ENCODE measurements at places on chromosomes 5 and 9.

- H3K36me3 ChIP-seq: peaks cover 10% of the 10 kb centered on the region
- H3K27ac ChIP-seq: no peak overlapping the region
- no peaks in the 10 kb centered on the region for H3K4me1 ChIP-seq
- no peak overlapping the region for H3K4me3 ChIP-seq
Measured at GRCh38 chr5:168989731-168990505, 311.0 kb downstream of the SLIT3 start.

DNA sequence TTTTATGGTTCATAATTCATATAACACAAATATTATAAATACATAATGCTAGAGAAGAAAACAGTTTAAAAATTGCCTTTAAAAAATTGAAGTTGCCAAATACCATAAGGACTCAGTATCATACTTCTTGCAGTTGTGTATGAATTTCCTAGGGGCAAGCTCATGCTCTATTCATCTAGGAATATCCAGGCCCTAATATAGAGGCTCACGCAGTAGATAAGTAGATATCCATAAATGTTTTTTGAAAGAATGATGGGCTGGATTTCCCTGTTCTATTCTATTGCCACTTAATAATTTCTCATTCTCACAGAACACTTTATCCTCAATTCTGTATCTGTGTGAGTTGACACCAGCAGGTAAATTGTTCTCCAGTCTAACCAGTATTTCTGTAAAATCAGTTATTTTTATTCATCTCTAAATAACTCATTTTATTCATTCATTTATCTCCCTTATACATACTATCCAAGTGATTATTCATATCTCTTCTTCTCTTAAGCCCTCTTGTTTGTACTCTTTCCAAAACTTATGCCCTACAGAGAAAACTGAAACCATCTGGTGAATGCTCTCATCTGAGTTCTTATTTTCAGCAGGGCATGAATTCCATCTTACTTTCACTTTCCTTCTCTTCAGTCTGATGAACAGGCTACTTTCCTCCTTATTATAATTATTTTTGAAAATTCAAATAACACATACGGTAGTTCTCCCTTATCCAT is 97.1 kb downstream of the SLC44A1 start:
- H3K27ac ChIP-seq: no peak overlapping the region
- H3K4me3 ChIP-seq: peak overlapping the region; percentile 55
- H3K36me3 ChIP-seq: peaks cover 40% of the 10 kb centered on the region
- H3K4me1 ChIP-seq: no peaks in the 10 kb centered on the region
- peak; percentile 52 for DNase-seq

GRCh38 chr5:431711-432050 is 11.3 kb upstream of the EXOC3 start:
- H3K4me1 ChIP-seq: peaks cover 35% of the 10 kb centered on the region
- H3K4me3 ChIP-seq: no peak overlapping the region
- no peak overlapping the region for H3K27ac ChIP-seq

GRCh38 chr5:56815658-56816545 is 553 bp downstream of the MAP3K1 start:
- no peaks in the 10 kb centered on the region for H3K36me3 ChIP-seq
- no peak overlapping the region for H3K27ac ChIP-seq
- peak; percentile 50 for DNase-seq

- peak; percentile 5 for DNase-seq
- H3K27me3 ChIP-seq: no peaks in the 10 kb centered on the region
- H3K36me3 ChIP-seq: no peaks in the 10 kb centered on the region
- peak overlapping the region; percentile 79 for H3K27ac ChIP-seq
- no peak overlapping the region for H3K4me3 ChIP-seq
- peaks cover 5% of the 10 kb centered on the region for H3K4me1 ChIP-seq
Measured at GRCh38 chr9:83154821-83155220, 91.9 kb upstream of the RASEF start.

GRCh38 chr5:647727-648126 is 35.6 kb downstream of the CEP72 start:
- no peak overlapping the region for H3K27ac ChIP-seq
- H3K27me3 ChIP-seq: no peaks in the 10 kb centered on the region
- no peaks in the 10 kb centered on the region for H3K4me1 ChIP-seq
- H3K36me3 ChIP-seq: peaks cover 59% of the 10 kb centered on the region

GRCh38 chr5:115641948-115642347 is 16.1 kb upstream of the TMED7 start:
- peaks cover 29% of the 10 kb centered on the region for H3K27me3 ChIP-seq
- no peak for DNase-seq
- no peaks in the 10 kb centered on the region for H3K4me1 ChIP-seq
- no peak overlapping the region for H3K27ac ChIP-seq
- no peaks in the 10 kb centered on the region for H3K36me3 ChIP-seq

DNA sequence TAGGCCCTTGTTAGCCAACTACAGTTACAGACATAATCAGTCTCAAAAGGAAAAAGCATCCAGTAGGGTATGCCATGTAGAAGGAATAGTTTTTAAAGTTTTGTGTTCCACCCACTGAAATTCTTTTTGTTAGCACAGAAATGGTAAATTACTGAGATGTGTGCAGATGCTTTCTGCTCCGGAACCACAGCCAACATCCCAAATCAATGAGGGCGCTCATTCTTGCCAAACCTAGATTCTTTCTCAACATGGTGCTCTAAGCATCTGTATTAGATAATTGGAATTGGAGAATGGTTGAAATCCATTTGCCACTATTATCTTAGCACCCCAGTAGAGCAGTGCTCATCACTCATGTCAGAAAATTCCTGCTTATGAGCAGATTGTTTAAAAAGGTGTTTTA is 127.8 kb downstream of the SEC61B start:
- H3K36me3 ChIP-seq: no peaks in the 10 kb centered on the region
- no peak for DNase-seq
- H3K4me3 ChIP-seq: no peak overlapping the region
- no peaks in the 10 kb centered on the region for H3K27me3 ChIP-seq
- no peak overlapping the region for H3K27ac ChIP-seq

DNA sequence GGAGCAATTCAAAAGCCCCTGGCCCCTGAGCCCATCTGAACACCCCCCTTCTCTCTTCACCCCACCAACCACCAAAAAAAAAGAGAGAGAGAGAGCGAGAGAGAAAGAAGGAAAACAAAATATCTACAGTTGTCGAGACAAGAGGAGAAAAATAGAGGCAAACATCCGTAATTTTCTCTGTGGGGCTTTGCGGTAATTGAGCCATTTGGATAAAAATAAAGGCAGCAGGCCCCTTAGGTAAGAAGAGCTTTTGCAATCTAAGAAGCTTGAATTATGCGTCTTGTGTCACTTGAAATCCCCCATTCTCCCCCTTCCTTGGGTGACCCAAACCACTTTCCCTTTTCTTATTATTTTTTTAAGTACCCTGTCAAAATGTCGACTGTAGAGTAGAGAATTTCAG is 35.5 kb upstream of the FUBP3 start:
- peaks cover 24% of the 10 kb centered on the region for H3K27me3 ChIP-seq
- H3K27ac ChIP-seq: no peak overlapping the region
- peaks cover 4% of the 10 kb centered on the region for H3K4me1 ChIP-seq
- H3K4me3 ChIP-seq: no peak overlapping the region

DNA sequence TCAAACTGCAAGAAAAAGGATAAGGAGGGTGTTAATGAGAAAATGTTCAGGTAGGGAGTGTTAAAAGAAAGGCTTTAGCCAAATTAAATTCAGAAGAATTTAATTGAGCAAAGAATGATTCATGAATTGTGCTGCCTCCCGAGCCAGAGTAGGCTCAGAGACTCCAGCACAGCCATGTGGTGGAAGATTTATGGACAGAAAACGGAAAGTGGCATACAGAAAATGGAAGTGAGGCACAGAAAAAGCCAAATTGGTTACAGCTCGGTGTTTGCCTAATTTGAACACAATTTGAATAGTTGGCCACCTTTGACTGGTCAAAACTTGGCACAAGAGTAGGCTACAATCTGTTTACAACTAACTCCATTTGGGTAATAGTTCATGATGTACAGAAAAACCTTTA is 9.6 kb upstream of the SLC30A5 start:
- no peak for DNase-seq
- H3K4me1 ChIP-seq: no peaks in the 10 kb centered on the region
- no peak overlapping the region for H3K4me3 ChIP-seq
- no peak overlapping the region for H3K27ac ChIP-seq
- no peaks in the 10 kb centered on the region for H3K27me3 ChIP-seq
- no peaks in the 10 kb centered on the region for H3K36me3 ChIP-seq

GRCh38 chr9:117104206-117104605 is 310.7 kb downstream of the ASTN2 start:
- no peak overlapping the region for H3K27ac ChIP-seq
- H3K27me3 ChIP-seq: no peaks in the 10 kb centered on the region
- no peak overlapping the region for H3K4me3 ChIP-seq

DNA sequence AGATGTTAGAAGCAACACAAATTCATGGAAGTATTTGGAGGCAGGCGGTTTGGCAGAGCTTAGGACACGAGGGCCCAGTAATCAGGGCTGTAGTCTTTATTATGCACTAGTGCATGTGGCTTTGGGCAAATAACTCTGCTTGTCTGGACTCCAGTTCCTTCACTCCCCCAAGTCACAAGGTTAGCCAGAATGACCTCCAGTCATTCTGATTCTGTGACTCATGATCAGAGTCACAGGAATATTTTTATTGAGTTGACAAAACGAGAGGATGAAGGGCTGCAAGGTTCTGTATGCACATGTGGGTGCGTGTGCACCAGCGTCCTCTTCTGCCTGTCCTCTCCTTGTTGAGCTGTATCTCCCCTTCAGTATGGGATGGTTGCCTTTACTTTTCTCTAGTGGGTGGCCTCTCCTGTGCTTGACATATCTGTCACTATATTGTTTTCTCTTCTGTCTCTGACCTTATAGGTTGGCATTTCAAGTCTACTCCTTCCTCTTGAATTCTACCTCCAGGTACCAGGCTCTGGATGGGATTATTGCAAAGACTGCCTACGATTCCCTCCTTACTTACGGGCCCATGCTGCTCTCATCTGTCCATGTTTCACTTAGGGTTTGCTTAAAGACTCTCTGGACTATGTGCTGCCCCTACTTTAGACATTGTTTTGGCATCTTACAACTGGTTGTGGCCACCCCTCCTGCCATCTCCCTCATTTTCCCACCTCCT is 94.6 kb downstream of the KDM4C start:
- H3K4me3 ChIP-seq: no peak overlapping the region
- peaks cover 7% of the 10 kb centered on the region for H3K4me1 ChIP-seq
- peaks cover 13% of the 10 kb centered on the region for H3K36me3 ChIP-seq
- no peak overlapping the region for H3K27ac ChIP-seq
- DNase-seq: peak; percentile 36

- H3K4me3 ChIP-seq: no peak overlapping the region
- H3K4me1 ChIP-seq: no peaks in the 10 kb centered on the region
- H3K36me3 ChIP-seq: no peaks in the 10 kb centered on the region
- no peaks in the 10 kb centered on the region for H3K27me3 ChIP-seq
Measured at GRCh38 chr5:133510634-133511262, 101.6 kb downstream of the FSTL4 start.

DNA sequence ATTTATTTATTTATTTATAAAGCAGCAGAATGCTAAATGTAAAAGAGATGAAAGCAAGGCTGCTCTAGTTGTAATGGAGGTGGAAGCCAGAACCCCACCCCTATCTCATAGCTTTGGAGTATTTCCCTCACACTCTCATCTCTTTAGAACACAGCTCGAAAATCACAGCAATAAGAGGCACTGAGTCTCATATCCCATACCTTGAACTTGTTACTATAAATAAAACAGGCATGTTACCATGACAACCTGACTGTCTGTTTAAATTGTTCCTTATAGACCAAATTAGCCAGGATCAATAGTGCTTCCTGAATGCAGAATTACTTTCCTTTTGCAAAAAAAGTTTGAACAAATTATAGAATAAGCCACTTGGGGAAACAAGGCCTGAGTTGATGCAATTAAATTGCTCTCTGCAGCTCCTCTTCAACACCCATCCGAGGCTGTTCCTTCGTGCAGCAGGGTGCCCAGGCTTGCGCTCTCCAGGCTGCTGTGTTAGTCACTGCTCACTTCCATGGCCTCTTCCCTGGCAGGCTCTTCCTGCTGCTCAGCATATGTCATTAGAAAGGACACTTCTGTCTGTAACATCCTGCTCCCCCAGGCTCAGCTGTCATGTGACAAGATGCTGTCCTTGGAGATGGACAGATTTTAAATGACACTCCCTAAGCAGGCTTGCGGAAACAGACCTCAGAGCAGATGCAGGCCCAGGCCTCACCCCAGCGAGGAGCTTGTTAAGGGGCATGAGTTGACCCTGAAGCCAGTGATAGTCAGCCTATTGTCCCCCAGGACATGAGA is 120.2 kb downstream of the CARTPT start:
- H3K27me3 ChIP-seq: no peaks in the 10 kb centered on the region
- no peak overlapping the region for H3K4me3 ChIP-seq
- no peak overlapping the region for H3K27ac ChIP-seq
- no peak for DNase-seq

DNA sequence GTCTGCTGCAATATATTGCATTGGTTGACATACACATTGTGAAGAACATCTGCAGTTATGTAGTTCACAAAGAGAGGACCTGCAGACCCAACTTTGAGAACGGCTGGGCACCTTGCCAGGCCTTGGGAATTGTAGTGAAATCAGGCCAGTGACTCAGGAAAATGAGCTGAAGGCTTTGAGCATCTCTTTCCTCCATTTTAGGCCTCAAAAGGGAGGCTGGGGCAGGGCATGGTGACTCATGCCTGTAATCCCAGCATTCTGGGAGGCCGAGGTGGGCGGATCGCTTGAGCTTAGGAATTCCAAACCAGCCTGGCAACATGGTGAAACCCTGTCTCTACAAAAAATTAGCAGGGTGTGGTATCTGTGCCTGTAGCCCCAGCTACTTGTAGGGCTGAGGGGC is 1.4 kb upstream of the IPPK start:
- peak; percentile 86 for DNase-seq
- no peaks in the 10 kb centered on the region for H3K27me3 ChIP-seq
- H3K36me3 ChIP-seq: peaks cover 10% of the 10 kb centered on the region
- peak overlapping the region; percentile 36 for H3K27ac ChIP-seq
- H3K4me1 ChIP-seq: peaks cover 19% of the 10 kb centered on the region

- H3K4me3 ChIP-seq: no peak overlapping the region
- peaks cover 64% of the 10 kb centered on the region for H3K27me3 ChIP-seq
- no peaks in the 10 kb centered on the region for H3K4me1 ChIP-seq
Measured at GRCh38 chr9:126750941-126751725, 53.7 kb upstream of the ZBTB43 start.

DNA sequence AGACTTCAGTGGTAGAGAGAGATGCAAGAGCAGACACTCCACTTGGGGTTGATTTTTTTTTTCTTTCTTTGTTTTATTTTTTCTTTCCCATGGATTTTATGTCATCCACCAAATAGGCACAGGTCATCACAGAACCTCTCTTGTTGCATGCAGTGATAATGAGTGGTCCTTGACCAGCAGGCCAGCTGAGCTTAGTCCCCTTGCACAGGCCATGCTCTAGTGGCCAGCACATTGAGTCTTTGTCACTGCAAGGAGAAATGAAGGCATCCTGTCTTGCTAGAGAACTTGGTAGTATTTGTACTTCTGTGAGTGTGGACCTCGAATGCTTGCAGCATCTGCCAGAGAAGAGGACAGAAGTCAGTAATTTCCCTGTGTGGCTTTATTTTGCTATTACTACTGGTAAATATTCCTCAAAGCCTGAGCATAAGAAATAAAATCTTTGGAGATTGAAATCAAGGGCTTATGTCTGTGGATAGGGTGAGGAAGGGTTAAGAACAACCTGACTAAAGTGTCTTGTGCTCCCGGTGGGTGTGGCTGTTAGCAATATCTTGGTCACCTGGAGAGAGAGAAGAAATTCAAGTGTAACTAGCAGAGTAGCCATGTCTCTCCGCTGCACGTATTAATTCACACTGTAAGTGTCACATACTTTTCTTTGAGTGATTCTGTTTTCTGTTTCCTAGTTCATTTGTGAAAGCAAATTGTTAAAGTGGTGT is 45.3 kb upstream of the NCS1 start:
- no peaks in the 10 kb centered on the region for H3K27me3 ChIP-seq
- peak overlapping the region; percentile 56 for H3K27ac ChIP-seq
- H3K4me1 ChIP-seq: peaks cover 21% of the 10 kb centered on the region
- H3K4me3 ChIP-seq: no peak overlapping the region
- DNase-seq: no peak
